Kidney glomerular epithelial cell (primary cell): ENCODE measurements at places on chromosomes 2 and 18.
A peak's percentile ranks its signal among the peaks of the same experiment; 100 is the strongest.

- DNase-seq, result peak; percentile 55
These were observed 39.3 kb downstream of the PELI1 start for GRCh38 chr2:64104933-64105332.

- DNase-seq, result peak; percentile 79
These were observed 845 bp upstream of the CDC42EP3 start for GRCh38 chr2:37672104-37672869.

GRCh38 chr18:63971320-63972001, 1.6 kb downstream of the SERPINB8 start:
- DNase-seq, result no peak

DNA sequence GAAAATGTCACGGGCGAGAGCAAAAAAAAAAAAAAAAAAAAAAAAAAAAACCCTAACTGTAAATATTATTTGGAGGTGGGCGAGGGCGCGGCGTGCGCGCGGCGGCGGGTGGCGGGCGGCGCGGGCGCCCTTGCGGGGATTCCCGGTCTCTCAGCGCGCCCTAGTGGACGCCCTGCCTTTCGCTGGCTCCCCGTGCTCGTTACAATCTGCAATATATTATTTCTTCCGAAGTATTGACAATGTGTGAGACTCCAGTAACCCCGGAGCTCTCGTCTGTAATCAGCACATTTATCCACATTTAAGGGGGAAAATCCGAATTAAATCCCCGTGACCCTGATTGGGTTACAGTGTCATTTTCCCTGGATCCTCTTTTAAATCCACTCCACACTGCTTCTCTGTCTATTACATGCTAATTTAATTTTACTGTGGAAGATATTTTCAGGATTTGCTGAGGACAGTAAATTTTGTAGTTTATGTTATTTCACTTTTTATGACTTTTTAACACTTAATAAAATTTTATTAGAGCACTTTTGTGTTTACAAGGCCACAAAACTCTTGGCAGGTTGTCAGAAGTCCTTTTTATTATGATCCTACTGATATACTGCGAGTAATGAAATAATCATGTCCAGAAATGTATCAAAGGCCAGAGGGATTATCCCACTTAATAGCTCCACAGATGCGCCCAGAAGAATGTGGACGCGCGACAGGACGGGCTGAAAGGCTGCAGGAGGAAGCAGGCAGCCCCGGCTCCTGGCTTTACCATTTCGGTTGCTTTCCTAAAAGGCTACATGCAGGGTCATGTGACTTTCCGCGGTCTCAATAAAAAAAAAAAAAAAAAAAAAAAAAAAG, 369.1 kb downstream of the MTX2 start:
- DNase-seq, result peak; percentile 49

- no peak for DNase-seq
These were observed 59.7 kb downstream of the EXOC6B start for GRCh38 chr2:72765997-72766609.

DNA sequence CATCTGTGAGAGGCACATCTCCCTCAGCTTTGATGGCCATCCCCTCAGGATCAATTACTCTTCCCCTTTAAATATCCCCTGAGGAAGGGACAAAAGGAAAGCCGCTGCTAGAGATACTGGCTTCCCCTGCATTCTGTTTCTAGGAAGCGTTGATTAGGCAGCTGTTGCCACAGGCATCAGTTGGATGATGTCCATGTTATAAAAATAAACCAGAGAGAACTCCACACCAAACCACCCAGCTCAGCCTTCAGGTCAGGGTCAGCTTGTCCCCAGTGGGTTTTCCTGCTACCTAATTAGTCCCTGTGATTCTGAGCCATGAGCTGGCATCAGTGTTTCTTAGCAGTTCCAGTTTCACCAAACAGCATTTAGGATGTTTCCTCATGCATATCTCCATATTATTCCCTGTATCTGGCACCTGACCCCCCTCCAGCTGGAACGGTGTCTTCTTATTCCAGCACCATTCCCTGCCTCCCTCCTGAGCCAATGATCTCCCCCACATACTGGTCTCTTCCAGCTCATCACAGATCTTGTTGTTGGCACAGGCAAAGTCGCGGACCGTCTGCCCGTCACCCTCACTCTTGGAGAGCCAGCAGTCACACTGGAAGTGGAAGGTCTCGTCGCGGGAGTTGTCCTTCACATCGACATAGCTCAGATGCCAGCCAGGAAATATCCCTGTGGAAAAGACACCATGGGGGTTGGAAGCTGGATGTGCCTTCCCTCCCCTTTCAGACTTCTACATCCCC, 168.4 kb downstream of the LOXHD1 start:
- no peak for DNase-seq

DNA sequence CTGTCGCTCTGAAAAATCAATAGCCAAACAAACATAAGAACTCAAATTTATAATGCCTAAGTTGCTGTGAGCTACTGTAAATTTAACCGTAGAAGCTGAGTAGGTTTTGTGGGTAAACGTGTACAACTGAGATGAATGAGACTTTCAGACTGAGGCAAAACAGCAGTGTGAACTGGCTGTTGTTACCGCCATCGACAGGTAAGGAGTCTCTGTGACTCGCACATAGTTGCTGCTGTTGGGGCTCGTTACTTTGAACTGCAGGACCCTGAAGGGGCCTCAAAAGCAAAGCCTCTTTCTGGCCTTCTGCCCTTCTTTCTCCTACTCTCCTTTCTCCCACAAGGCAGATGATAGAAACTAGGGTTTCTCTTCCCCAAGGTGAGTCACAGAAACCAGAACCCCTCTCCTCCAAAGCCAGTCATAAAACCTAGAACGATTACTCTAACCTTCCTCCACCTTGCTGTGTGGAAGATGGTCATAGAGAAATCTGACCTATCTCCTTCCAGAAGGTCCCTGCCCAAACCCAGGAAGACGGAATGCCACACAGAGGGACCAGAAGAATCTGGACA, 101.2 kb downstream of the DLGAP1 start:
- DNase-seq, result no peak

DNA sequence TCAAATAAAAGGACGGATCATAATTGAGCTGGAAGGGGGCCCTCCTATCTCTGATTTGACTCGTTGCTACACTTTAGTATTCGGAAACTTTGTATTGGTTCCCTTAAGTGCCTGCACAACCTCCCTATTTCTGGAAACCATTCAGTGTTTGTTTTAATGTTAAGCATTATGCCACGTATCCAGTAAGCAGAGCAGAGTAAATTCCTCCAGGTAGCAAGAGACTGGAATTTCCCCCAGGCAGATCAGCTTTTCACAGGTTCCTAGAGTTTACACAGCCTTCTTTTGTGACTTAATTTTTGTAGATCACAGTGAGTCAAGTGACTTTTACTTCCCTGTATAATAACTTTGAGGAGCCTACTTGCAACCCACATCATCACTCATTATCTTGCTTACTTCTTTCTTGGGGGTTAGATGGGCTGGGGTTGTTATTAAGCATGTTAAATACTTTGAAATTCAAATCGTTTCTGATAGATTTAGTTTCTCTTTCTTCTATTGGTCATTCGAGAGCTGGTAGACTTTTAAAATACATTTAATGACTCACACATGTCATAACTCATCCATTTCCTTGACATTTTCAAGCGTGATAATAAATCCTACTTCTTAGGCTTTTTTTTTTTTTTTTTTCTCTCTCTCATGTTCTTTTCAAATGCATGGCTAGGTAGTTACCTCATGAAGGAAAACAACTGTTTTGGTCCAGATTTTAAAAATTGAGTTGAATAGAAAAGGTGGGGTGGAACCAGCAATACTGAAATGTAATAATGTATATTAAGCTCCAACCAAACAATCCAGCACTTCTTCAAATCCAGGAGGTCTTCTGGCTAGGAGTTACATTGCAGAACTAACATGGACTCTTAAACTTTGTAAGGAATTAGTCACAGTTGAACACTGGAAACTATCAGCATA, 219.3 kb downstream of the NEDD4L start:
- peak; percentile 83 for DNase-seq

DNA sequence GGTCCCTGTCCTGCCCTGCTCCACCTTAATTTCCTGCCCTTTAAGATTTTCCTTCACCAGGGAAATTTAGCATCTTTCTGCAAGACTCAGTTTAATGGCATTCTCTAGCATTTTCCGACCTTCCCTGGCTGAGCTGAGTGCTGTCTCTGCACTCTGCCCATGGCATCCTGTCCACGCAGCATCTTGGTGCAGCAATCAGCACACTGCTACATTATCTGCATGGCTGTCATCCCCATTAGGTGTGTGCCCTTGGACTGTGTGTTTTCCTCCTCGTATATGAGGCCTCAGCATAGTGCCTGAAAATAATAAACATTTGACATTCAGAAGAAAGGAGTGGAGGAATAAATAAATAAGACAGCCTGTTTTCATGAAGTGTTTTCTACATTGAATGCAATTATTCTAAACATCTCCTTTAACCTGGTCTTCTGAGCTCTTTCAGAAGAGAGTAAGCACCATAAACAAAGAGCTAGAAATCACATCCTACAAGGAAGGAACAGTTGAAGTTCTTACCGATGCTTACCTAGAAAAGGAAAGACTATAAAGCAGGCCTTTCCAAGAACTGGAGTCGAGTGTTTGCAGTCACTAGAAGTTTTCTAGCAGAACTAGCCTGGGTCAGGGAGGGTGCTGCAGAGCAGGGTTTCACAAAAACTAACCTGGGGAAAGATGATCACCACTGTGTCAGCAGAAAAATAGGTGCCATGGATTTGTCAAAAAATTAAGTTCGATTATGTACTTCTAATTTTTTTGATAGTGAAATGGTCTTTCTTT, 131.4 kb upstream of the ITGB6 start:
- no peak for DNase-seq

DNA sequence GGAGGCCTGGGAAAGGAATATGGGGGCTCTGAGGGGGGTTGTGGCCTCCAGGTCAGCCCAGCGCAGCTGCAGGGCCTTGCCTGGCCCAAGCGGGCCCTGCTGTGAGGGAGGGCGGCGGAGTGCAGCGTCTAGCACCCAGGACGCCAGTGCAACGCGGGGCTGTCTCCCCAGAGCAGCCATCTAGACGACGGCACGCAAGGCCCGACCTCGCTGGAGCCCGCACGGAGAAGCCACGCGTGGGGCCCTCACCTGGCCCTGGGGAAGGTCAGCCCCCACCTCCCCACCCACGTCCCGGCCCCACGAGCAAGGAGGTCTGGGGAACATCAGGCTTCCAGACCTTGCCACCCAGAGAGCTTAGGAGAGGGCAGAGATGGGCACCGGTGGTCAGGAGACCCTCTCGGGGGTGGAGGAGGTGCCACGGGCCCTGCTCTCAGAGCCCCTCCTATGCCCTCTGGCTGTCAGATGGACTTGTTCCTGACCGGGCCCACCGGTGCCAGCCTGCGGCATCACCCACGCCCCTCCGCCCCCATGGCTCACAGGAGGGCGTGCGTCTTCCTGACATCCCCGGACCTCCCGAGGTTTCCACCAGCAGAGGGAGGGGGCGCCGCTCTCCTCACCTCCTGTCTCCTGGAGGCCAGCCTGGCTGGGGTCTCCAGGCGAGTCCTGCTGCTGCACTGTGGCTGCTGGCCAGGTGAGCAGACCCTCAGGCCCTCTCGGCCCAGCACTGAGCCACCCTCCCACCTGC, 17.0 kb downstream of the GPR35 start:
- no peak for DNase-seq

DNA sequence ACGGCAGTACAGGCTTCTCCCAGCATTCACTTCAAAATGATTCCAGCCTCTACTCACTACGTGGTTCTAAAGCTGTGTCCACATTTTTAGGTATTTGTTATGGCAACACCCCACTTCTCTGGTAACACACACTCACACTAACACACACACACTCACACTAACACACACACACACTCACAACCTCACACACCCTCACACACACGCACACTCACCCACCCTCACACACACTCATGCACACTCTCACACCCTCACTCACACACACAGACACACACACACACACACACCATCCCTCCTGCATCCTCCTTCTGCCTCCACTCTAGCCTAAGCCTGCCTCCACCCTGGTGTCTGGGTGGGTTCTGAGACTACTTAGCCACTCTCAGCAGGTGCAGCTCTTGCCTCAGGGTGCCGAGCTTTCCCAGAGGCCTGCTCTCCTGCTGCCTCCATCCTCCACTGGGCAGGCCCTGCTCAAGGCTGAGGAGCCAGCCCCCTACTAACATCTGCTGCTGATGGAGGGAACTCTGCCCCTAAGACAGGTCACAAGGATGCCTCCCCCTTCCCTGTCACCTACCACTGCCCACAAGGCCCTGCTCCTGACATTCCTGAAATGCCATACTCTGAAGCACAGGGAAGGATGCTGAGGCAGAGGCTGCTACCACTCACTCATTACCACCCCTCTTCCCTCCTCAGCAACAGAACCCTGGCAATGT, 63.9 kb downstream of the NCAPH start:
- no peak for DNase-seq

DNA sequence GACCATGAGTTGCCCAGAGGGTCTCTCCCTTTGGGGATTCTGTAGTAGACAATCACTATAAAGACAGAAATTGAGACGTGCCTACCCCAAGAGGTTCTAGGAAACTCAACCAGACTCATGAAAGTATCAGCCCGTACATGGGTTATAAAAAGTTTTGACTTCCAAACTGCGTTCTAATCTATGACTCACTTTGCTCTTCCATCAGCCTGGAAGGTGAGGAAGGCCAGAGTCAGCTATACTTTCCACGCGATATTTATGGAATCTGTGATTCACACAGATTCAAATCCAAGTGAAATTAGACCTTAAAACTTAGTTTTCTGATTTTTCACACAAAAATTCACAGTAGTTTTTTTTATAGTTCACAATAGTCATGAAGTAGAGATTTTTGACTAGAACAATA, 7.7 kb upstream of the LYPD1 start:
- DNase-seq, result no peak

- peak; percentile 45 for DNase-seq
These were observed 23.0 kb upstream of the SMAD2 start for GRCh38 chr18:47953471-47953931.

DNA sequence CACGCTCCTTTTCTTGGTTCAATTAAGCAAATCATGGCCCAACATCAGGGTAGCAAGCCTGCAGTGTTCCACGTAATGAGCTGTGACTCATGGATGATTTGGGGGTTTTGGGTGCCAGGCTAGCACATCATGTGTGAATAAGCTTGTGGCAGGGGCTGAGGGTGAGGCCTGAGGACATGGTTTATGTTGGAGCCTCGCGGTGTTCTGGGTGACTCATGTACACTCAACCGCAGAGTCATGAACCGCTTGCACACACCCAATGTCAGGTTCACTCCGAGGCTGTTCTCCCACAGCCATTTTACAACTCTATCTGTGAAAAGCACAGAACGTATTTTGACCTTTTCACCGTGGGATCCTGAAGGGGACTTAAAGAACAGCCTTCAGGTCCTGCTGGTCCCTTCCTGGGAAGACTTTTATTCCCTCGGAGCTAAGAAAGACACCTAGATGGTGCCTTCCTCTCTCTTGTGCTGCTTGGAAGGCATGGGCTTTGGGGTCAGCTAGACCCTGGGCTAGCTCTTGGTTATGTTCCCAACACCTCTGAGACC, 139.9 kb upstream of the ZEB2 start:
- no peak for DNase-seq

DNA sequence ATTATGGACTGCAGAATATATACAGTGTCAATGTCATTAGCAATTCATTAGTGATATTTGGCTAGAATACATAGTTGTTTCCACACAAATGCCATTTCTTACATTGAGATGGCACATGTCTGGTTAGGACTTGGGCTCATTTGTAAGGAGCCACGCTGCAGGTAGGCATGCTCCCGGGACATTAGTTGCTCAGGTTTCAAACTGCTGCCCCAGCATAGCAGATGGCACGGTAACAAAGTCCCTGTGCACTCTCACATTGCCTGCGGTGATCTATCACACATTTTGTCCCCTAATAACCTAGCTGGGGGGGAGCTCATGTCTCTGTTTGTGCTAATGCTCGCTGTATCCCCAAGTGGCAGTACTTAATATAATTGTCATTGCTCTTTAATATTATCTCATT, 185.1 kb downstream of the NEDD4L start:
- DNase-seq, result no peak

- no peak for DNase-seq
These were observed 107.0 kb downstream of the MGAT5 start for GRCh38 chr2:134360745-134361487.
